ENCODE measurements at places on chromosomes 4 and X.
A peak's percentile ranks its signal among the peaks of the same experiment; 100 is the strongest.

GRCh38 chr4:76674983-76675382 lies 223.0 kb downstream of the SOWAHB start:
- no peaks in the 10 kb centered on the region for H3K36me3 ChIP-seq
- H3K27ac ChIP-seq: peak overlapping the region; percentile 82
- peaks cover 40% of the 10 kb centered on the region for H3K4me1 ChIP-seq
- no peak overlapping the region for H3K4me3 ChIP-seq
- no peaks in the 10 kb centered on the region for H3K27me3 ChIP-seq

DNA sequence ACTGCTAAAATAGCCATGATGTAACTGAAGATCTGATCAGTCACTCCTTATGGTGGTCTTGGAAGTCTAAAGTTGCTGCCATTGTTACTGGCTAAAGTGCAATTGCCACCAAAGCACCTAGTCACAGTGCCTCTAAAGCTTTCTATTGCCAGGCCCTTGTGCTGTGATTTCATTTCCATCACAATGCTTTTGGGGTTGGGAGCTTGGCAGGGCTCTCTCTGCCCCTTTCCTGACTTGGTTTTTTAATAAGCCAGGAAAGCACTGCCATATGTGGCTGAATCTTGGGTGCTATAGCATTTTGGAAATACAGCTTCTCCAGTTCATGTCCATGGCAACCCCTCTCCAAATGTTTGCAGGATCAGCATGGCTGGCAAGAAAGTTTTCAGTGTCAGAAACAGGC lies 1712.4 kb upstream of the TENM3 start:
- no peaks in the 10 kb centered on the region for H3K36me3 ChIP-seq
- H3K27me3 ChIP-seq: no peaks in the 10 kb centered on the region
- H3K4me1 ChIP-seq: no peaks in the 10 kb centered on the region
- no peak overlapping the region for H3K4me3 ChIP-seq
- no peak for DNase-seq

GRCh38 chr4:105709081-105709450 lies 482 bp downstream of the GSTCD start:
- peaks cover 22% of the 10 kb centered on the region for H3K4me1 ChIP-seq
- H3K27me3 ChIP-seq: no peaks in the 10 kb centered on the region
- H3K36me3 ChIP-seq: no peaks in the 10 kb centered on the region
- peak overlapping the region; percentile 96 for H3K4me3 ChIP-seq

GRCh38 chr4:108118505-108118904 lies 50.2 kb downstream of the LEF1 start:
- no peak for DNase-seq
- no peak overlapping the region for H3K4me3 ChIP-seq
- no peaks in the 10 kb centered on the region for H3K36me3 ChIP-seq
- H3K27me3 ChIP-seq: no peaks in the 10 kb centered on the region

- H3K27ac ChIP-seq: no peak overlapping the region
- H3K4me1 ChIP-seq: no peaks in the 10 kb centered on the region
- no peak for DNase-seq
- no peak overlapping the region for H3K4me3 ChIP-seq
Measured at GRCh38 chr4:109094056-109094455, 208.4 kb downstream of the COL25A1 start.

- H3K36me3 ChIP-seq: no peaks in the 10 kb centered on the region
- peaks cover 21% of the 10 kb centered on the region for H3K4me1 ChIP-seq
- peaks cover 61% of the 10 kb centered on the region for H3K27me3 ChIP-seq
- peak within 1 kb of the TSS; percentile 58 for H3K4me3 ChIP-seq
- H3K27ac ChIP-seq: peak within 1 kb of the TSS; percentile 85
- DNase-seq: peak; percentile 81
Measured at GRCh38 chr4:20251796-20252655, at the start of gene SLIT2. SLIT2 (plus strand) TSS chr4:20251905; CDS start chr4:20253816, 1,911 bp downstream.

DNA sequence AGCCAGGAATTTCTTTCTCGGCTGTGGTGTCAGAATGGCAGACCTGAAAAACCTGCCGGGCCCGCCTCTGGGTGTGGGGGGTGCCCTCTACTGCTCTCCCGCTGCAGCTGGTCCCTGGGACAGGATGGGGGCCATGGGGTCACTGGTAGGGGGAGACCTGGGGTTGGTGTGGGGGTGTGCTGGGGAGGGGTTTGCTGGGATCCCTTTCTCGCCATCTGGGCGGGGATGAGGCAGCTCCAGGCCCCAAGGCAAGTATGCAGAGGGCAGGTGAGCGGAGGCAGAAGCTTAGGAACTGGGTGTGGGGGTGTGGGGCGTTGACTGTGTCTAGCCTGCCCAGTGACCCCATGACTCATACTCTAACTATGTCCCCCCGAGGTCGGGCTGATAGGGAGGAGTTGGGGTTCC lies 884 bp downstream of the CCDC120 start:
- H3K36me3 ChIP-seq: no peaks in the 10 kb centered on the region
- H3K27ac ChIP-seq: peak overlapping the region; percentile 59

Measured in transverse colon (tissue), 4 donors.